ENCODE measurements at places on chromosomes 3 and 15. TPM values are rescaled to one million over a fixed set of nuclear protein-coding genes. Genes with fewer than 3 reads are reported as not detected.

DNA sequence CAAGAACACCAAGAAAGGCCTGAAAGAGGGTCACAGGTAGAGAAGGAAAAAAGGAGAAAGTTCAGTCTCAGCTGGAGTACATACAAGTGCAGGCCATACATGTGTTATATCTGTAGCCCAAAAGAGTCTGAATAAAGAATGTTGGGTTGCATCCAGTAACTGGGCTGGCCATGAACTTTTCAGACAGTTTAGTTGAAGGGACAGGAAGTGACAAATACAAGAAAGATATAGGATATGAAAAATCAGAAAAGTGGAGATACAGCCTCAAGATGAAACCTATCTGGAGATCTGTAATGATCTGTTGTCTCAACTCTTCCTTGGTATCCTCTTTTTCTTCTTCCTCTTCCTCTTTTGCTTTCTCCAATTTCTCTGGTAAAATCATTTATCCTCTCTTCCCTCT lies 671.7 kb downstream of the MECOM start:
- no peak overlapping the region for H3K4me3 ChIP-seq
- H3K27me3 ChIP-seq: no peaks in the 10 kb centered on the region
- H3K36me3 ChIP-seq: no peaks in the 10 kb centered on the region
- no peak for DNase-seq
- H3K27ac ChIP-seq: no peak overlapping the region
- H3K4me1 ChIP-seq: no peaks in the 10 kb centered on the region

SLC24A5 gene
- total RNA-seq: not detected

DPPA2 gene
- not detected for total RNA-seq

- H3K36me3 ChIP-seq: no peaks in the 10 kb centered on the region
- no peak overlapping the region for H3K27ac ChIP-seq
- no peaks in the 10 kb centered on the region for H3K4me1 ChIP-seq
- no peaks in the 10 kb centered on the region for H3K27me3 ChIP-seq
- DNase-seq: no peak
Measured at GRCh38 chr3:61824553-61825135, 263.3 kb downstream of the PTPRG start.

DNA sequence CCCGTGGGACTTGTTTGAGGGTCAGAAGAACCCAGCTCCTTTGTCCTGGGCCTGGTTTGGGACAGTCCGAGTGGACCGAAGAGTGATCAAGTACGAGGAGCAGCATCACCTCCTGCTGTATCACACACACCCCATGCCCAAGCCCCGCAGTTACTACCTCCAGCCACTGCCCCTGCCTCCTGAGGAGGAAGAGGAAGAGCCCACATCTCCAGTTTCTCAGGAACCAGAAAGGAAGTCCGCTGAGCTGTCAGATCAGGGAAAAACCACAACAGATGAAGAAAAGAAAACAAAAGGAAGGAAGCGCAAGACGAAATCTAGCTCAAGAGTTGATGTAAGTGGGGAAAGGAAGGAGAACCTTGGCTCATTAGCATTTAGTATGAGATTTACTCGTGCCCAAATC lies 3.3 kb upstream of the P2RY12 start:
- no peaks in the 10 kb centered on the region for H3K36me3 ChIP-seq
- no peak overlapping the region for H3K4me3 ChIP-seq
- no peaks in the 10 kb centered on the region for H3K27me3 ChIP-seq
- H3K4me1 ChIP-seq: peaks cover 4% of the 10 kb centered on the region
- no peak overlapping the region for H3K27ac ChIP-seq

EOMES gene
- total RNA-seq: 4.4 TPM

ANKUB1 gene
- not detected for total RNA-seq

CASR gene
- total RNA-seq: not detected

Data from activated CD8-positive, alpha-beta T cell treated with anti-CD3 and anti-CD28 coated beads for 36 hours (primary cell).